Fibroblast of villous mesenchyme (primary cell): ENCODE measurements at places on chromosomes 5 and 9. TPM values are rescaled to one million over a fixed set of nuclear protein-coding genes. Genes with fewer than 3 reads are reported as not detected.

MAP1B gene
- 74.3 and 124 TPM in 2 replicates for total RNA-seq

LCN15 gene
- not detected in 2 replicates for total RNA-seq

ARL15 gene
- total RNA-seq = 28.1 and 35.8 TPM in 2 replicates

ADAMTS13 gene
- total RNA-seq = 1.3 TPM in 2 replicates

MATR3 gene
- 190 and 239 TPM in 2 replicates for total RNA-seq

ADAMTS16 gene
- under 0.01 and 2.6 TPM in 2 replicates for total RNA-seq

LTC4S gene
- 0.43 TPM in 1 of 2 replicates, not detected in the other for total RNA-seq

ALDOB gene
- total RNA-seq = not detected in 2 replicates

TBCA gene
- 91.5 and 113 TPM in 2 replicates for total RNA-seq

IRX2 gene
- total RNA-seq = 0.32 and 3.0 TPM in 2 replicates

DBH gene
- not detected in 2 replicates for total RNA-seq

EPB41L4A gene
- total RNA-seq = 0.64 and 0.86 TPM in 2 replicates

TBC1D9B gene
- 70.0 and 93.1 TPM in 2 replicates for total RNA-seq

CCDC152 gene
- 0.86 and 0.97 TPM in 2 replicates for total RNA-seq

CDC20B gene
- not detected in 2 replicates for total RNA-seq

PLEKHG4B gene
- under 0.01 TPM in 2 replicates for total RNA-seq

TOR1A gene
- 43.8 and 51.4 TPM in 2 replicates for total RNA-seq

PCDHA12 gene
- under 0.01 TPM in 2 replicates for total RNA-seq

INSL4 gene
- not detected in 2 replicates for total RNA-seq

TAL2 gene
- total RNA-seq = not detected in 2 replicates

CDH18 gene
- total RNA-seq = under 0.01 and 0.43 TPM in 2 replicates

CORO2A gene
- total RNA-seq = 0.32 and 2.2 TPM in 2 replicates

POU5F2 gene
- 1.3 and 2.2 TPM in 2 replicates for total RNA-seq

PAPPA gene
- 42.5 and 104 TPM in 2 replicates for total RNA-seq

SH3PXD2B gene
- total RNA-seq = 28.1 and 32.2 TPM in 2 replicates

NSA2 gene
- total RNA-seq = 66.1 and 74.4 TPM in 2 replicates

TLE1 gene
- 33.5 and 39.3 TPM in 2 replicates for total RNA-seq
